MM.1S (cell line): ENCODE measurements at places on chromosomes 1 and 21.

- no peak overlapping the region for H3K27ac ChIP-seq
- H3K27me3 ChIP-seq: peaks cover 11% of the 10 kb centered on the region
- no peaks in the 10 kb centered on the region for H3K36me3 ChIP-seq
- H3K4me1 ChIP-seq: peaks cover 6% of the 10 kb centered on the region; the same call in 1 of the 2 replicates
- DNase-seq: no peak
Observed at GRCh38 chr1:184385865-184386311, 941 bp upstream of the C1orf21 start.

DNA sequence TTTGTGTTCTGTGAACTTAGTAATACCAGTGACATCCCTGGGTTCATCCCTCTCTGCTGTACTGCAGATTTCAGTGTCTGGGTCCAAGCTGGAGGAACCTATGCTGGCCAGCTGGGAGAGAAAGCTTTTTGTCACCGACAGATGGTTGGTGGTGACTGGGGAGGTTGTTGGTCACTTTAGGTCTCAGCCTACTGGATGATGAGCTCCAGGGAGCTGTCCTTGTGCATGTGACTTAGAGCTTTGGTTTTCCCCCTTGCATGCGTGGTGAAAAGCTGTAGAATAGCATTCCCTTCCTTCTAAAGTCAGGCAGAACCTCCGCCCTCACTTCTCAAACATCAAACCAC, 22.9 kb upstream of the IKBKE start:
- no peaks in the 10 kb centered on the region for H3K27me3 ChIP-seq
- no peak overlapping the region for H3K4me3 ChIP-seq
- H3K4me1 ChIP-seq: no peaks in the 10 kb centered on the region

- H3K4me3 ChIP-seq: no peak overlapping the region
- no peaks in the 10 kb centered on the region for H3K4me1 ChIP-seq
- no peaks in the 10 kb centered on the region for H3K27me3 ChIP-seq
- no peak overlapping the region for H3K27ac ChIP-seq
- no peak for DNase-seq
Observed at GRCh38 chr1:192832492-192832891, 23.7 kb downstream of the RGS2 start.

- H3K27me3 ChIP-seq: no peaks in the 10 kb centered on the region
- no peak overlapping the region for H3K27ac ChIP-seq
- no peaks in the 10 kb centered on the region for H3K36me3 ChIP-seq
- no peaks in the 10 kb centered on the region for H3K4me1 ChIP-seq
Observed at GRCh38 chr1:115145226-115145625, 55.9 kb upstream of the TSPAN2 start.

DNA sequence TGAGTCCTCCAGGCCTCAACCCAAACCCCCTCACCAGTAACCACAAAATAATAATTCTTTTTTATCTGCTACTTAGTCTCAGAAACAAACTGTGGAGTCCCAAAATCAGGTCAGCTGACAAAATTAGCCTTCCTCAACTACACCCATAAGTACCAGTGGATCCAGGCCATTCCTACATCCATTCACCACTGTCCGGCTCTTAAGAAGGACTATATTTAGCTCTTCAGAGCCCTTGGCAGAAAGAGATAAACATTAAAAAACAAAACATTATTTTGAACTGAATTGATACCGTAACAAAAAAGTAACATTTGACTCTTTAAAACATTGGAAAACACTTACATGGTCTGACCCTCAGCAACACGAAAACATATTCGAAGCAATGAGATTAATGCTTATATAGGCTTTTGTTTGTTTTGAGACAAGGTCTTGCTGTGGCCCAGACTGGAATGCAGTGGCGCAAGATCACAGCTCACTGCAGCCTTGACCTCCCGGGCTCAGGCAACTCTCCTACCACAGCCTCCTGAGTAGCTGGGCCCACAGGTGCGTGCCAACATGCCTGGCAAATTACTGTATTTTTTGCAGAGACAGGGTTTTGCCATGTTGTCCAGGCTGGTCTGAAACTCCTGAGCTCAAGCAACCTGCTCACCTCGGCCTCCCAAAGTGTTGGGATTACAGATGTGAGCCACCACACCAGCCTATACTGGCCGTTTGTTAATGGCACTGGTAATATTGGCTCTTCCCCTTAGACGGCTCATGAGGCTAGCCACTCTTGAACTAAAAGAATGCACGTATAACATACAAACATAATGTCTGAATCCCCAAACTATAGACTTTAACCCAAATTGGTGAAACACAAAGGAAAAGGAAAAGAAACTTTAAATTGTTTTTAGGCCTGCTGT, 330.7 kb downstream of the SMYD3 start:
- H3K4me1 ChIP-seq: no peaks in the 10 kb centered on the region
- no peak overlapping the region for H3K27ac ChIP-seq
- H3K27me3 ChIP-seq: no peaks in the 10 kb centered on the region

DNA sequence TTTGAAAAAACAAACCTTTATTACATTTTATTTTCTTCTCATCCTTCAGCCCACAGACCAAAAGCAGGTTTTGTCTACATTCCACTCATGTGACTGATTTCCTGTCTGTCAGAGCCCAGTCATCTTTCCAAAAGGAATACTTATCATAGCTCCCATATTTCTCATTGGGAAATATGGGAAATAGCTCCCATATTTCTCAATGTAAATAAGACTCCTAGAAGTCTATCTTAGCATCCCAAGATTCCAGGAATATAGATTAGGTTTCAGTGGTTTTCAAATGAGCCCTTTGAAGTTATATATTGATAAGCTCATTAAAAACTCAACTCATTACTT, 19.1 kb upstream of the NRDC start:
- H3K4me1 ChIP-seq: no peaks in the 10 kb centered on the region
- no peak for DNase-seq
- H3K4me3 ChIP-seq: no peak overlapping the region
- H3K36me3 ChIP-seq: no peaks in the 10 kb centered on the region
- no peaks in the 10 kb centered on the region for H3K27me3 ChIP-seq
- no peak overlapping the region for H3K27ac ChIP-seq

DNA sequence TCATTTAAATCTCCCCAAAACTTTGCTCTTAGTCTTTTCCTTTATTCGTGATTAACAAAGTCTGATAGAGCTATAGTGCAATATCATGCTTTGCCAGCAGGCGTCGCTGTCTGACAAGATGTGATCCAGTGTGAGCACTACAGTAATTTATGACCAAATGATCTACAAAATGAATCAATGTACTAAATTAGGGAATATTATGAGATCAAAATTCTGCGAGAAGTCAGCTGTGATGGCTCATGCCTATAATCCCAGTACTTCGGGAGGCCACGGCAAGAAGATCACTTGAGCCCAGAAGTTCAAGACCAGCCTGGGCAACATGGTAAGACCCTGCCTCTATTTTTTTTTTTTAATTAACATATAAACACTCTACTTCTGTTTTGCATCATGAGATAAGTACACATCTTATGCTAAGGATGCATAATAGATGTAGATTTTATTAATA, 3.6 kb upstream of the SPSB1 start:
- H3K36me3 ChIP-seq: no peaks in the 10 kb centered on the region
- DNase-seq: peak; percentile 78
- no peak overlapping the region for H3K27ac ChIP-seq

GRCh38 chr1:156336242-156336641, 1.9 kb downstream of the CCT3 start:
- peaks cover 23% of the 10 kb centered on the region for H3K36me3 ChIP-seq
- peak; percentile 28 for DNase-seq
- peaks cover 9% of the 10 kb centered on the region; the same call in 1 of the 2 replicates for H3K4me1 ChIP-seq

GRCh38 chr1:184033711-184034167, 3.8 kb downstream of the COLGALT2 start:
- no peaks in the 10 kb centered on the region for H3K27me3 ChIP-seq
- no peak overlapping the region for H3K27ac ChIP-seq
- no peak overlapping the region for H3K4me3 ChIP-seq
- DNase-seq: no peak
